ENCODE measurements at places on chromosomes 11 and 22.

GRCh38 chr11:9717719-9718118 is 53.8 kb downstream of the SWAP70 start:
- DNase-seq, result no peak

DNA sequence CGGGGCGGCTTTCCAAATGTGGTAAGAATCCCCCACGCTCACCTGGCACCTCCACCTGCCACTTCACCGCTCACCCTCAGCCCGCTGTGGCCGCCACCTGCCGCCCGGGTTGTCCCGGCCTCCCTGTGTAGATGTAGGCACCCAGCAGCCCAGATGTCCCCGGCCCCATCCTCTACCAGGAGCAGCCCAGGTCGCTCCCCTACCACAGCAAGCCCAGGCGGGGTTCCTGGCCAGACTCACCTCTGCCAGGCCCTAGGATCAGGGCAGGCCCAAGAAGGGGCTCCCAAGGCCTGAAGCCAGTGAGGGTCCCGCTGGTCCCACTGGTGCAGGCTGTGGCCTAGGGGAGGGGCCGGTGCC is 27.4 kb downstream of the MOB2 start:
- DNase-seq, result no peak

DNA sequence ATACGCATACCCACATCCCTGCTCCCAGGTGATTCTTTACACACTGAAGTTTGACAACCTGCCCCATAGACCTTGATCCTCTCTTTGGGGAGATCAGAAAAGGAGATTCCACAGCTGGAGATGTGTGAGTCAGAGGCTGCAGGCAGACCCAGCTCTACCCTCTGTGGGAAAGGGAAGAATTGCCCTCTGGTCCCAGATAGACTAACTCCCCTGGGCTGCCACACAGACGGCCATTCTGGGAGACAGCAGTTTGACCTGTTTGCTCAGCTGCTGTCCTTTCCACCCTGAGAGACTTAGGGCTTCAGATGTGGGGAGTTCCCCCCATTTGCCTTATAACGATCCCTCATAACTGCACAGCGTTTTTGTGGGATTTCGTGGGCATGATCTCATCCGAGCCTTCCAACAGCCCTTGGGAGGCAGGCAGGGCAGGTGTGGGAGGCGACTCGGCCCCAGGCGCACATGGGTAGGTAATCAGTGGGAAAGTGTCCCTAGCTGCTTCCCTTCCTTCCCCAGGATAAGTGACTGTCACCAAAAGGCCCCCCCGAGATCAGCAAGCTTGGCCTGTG is 14.1 kb downstream of the FAM83F start:
- no peak for DNase-seq

DNA sequence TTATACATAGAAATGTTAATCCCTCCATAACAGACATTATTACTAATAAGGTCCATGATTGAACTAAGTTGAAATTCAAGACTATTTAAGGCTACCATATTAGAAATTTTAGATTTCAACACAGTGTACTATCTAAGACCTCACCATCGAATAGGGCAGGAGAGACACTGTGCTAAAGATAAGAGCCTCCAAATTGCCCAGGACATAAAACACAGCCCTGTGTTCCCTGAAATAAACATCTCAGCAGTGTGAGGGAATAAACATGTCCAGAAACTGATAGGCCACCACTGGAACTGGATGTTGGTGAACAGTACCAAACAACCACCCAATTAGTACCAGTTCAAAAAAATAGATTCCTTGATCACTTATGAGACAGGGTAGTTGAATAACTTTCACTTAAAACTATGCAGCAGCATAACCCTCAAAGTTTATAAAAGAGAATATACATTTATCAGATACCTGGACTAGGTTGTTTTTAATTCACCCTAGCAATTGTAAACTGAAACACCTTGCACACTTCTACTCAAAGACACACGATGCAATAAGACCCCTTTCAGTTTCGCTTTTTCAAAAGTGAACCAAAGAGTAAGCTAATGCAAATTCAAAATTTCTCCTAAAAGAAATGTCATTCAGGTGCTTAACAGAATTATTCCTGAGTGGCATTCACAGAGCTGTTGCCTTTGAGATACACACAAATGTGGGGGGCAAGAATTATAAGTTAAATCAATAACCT is 34.3 kb downstream of the USP28 start:
- DNase-seq, result no peak

DNA sequence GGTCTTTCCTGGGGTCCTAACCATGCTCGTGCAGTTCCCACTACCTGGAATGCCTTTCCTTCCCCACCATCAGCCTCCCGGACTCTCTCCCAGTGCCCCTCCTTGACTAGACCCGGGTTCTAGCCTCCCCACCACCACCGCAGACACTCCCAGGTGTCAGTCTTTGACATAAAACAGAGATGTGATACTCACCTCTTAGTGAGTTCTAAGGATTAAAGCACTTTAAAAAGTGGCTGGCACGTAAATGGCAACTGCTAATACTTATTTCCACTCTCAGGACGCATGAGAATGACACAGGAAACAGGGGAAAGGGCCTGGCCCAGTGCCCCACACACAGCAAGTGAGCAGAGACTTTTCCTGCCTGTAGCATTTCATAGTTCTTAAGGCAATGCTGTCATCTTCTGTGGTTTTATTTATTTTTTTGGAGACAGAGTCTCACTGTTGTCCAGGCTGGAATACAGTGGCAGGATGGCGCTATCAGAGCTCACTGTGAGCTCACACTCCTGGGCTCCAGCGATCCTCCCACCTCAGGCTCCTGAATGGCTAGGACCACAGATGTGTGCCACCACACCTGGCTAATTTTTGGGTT is 1.9 kb upstream of the SLC25A45 start:
- DNase-seq, result no peak

GRCh38 chr11:33263549-33263948 is 6.4 kb downstream of the HIPK3 start:
- no peak for DNase-seq

- no peak for DNase-seq
Measured at GRCh38 chr11:131864228-131864627, 493.8 kb downstream of the NTM start.

DNA sequence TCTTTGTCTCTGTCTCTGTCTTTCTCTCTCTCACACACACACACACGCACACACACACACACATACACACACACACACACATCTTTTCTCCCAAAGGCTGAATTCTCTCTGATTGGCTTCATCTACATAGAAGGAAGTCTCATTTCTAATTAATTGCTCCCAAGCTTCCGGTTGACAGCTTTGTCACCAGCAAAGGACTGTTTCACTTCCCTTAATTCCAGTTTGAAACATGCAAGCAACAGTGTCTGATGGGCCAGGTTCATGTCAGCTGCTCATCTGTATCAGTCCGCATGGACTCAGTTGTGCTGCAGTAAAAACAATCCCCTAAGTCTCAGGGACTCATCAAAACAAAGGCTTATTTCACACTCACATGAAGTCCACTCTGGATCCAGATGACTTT is 16.2 kb upstream of the PVALB start:
- no peak for DNase-seq

DNA sequence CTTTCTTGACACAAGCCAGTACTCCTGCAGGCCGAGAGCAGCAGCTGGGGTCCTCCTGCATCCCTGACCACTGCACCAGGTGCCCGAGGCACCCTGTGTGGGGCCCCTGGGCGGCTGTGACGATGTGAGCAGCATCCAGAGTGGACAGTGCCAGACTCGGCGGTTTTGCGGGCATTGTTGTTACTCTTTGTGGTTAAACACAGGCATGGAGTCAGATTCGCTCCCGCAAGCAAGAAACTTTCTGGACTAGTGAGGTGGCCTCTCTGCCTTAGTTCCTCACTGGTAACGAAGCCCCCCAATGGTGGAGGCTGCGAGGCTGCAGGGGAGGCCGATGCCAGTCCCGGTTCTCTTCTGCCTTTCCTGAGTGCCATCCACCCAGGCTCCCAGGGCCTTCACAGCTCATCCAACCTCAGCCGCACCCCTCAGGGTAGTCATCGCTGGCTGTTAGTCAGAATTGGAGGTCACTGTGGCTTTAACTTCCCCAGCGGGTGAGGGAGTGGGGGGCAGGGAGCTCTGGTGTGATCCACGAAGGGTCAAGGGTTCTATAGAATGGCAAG is 3.7 kb upstream of the CLDN5 start:
- DNase-seq, result no peak

GRCh38 chr11:77151804-77152509 is 23.9 kb downstream of the MYO7A start:
- DNase-seq, result peak; percentile 26

DNA sequence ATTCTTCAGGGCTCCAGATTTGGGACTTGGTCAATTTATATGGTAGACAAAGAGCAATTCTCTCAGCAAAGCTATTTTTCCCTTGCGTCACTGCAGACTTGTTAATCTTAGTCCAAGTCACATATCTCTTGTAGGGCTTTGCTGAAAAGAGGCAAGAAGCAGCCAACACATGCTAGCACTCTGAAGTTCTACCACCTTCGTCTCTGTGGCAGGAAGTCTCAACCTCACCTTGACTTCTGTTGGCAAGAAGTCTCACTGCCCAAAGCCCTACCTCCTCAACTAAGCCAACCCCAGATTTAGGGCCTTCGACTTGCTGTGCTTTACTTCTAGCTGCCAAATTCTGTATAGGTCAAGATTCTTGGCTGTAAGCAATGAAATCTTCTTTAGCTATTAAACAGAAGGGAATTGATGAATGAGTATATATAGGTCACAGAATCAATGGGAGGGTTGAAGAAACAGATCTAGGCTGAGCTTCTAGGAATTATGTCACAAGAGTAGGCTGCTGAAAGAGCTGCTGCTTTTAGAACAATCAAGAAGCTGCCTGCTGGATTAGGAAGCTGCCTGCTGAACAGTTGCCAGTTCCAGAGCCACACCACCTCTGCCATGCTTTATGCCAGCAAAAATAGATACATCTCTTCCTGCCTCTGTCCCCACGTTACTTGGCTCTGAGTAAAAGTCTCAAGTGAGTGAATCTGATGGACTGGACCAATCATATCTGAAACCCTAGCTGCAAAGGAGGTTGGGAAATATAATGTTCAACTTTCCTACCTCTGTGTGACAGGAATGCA is 17.6 kb upstream of the NCR3LG1 start:
- no peak for DNase-seq

DNA sequence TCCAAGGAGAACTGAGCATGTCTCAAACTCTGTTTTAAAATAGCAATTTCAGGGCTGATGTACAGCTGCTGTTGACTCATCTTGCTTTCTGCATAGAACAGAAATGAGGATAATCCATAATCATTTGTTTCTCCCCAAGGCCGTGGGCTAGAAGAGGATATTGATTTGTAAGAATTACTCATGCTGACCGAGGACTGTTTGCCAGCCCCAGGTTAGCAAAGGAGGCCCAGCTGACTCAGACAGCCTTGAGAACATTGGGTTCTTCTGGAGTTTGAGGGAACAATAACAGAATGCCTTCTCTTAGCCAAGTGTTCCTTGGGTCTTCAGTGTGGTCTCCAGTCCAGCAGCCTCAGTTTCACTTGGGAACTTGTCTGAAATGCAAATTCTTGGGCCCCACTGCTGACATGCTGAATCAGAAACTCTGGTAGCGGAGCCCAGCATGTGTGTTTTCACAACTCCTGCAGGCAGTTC is 92.0 kb downstream of the ZC3H12C start:
- DNase-seq, result no peak

DNA sequence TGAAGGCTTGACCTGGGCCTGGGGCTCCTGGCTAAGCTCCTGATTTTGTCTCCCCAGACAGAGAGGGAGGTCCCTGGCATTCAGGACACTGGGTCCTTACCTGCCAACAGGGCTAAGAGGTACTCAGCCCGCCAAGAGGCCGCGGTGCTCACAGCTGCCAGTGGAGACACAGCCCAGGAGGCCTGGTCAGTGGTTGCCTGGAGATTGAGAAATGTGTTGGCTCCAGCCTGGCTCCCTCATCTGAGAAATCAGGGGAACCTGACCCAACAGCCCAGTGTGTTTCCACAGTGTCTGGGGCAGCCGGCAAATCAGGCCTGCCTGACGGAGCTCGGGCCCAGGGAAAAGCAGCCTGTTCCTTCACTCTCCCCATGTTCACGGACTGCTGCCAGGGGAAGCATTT is 79.4 kb upstream of the NAV2 start:
- DNase-seq, result no peak

- no peak for DNase-seq
Measured at GRCh38 chr11:68312780-68313573, 586 bp downstream of the LRP5 start.

GRCh38 chr11:131506348-131506747 is 135.9 kb downstream of the NTM start:
- DNase-seq, result no peak

DNA sequence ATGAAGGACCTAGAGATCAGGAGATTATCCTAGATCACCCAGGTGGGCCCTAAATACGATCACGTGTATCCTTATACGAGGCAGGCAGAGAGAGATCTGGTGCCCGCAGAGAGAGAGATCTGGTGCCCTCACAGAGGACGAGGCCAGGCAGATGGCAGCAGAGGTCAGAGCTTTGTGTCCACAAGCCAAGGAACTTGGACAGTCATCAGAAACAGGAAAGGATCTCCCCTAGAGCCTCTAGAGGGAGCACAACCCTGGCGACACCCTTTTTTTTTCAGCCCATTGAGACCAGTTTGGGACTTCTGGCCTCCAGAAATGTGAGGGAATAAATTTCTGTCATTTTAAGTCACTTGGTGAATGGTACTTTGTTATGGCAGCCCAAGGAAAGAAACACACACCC is 25.5 kb upstream of the TIMP3 start:
- no peak for DNase-seq

DNA sequence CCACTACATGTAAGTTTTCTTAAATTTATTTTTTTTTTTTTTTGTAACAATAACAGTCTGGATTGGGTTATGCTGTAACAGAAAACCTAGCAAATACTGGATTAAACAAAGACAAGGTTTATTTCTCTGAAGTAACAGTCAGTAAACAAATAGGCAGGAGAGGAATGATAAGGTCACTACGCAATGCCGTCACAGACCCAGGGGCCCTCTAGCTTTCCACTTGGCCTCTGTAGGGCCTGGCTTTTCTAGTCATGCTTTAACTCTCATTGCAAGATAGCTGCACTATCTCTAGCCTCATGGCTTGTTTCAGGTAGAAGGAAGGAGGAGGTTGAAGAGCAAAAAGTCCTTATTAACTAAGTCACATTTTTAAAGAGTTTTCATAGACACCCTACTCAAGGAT is 6.5 kb downstream of the OR10A6 start:
- no peak for DNase-seq

DNA sequence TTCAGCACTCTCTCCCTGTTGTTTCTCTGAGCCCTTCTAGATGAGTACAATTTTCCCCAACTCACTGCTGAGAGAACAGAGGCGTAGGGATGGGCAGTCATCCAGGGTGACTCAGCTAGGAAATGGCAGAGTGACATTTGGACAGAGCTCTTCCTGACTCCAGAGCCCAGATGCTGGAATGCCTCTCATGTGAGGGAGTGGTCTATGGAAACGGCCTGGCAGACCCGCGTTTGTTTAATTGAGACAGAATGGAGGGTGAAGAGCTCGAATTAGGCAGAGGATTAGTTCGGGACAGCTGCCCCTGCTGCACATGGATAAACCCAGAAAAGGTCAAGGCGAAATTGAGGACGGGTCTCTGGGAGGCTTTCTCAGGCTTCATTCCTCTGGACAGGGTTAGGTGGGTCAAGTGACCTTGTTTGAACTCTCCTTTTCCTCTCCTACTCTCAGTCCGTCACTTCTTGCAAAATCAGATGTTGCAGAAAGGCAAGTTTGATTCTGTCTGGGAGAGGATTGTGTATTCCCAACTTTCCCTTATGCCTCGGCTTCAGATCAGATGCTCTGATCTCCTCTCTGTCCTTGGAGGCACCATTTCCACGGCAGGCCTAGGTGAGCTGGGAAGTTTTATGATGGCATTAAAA is 7.6 kb upstream of the LMO2 start:
- DNase-seq, result no peak

- no peak for DNase-seq
Measured at GRCh38 chr11:124898711-124899110, 1.0 kb upstream of the ROBO4 start.
